ENCODE measurements at places on chromosomes 1 and 21.
A peak's percentile ranks its signal among the peaks of the same experiment; 100 is the strongest.

DNA sequence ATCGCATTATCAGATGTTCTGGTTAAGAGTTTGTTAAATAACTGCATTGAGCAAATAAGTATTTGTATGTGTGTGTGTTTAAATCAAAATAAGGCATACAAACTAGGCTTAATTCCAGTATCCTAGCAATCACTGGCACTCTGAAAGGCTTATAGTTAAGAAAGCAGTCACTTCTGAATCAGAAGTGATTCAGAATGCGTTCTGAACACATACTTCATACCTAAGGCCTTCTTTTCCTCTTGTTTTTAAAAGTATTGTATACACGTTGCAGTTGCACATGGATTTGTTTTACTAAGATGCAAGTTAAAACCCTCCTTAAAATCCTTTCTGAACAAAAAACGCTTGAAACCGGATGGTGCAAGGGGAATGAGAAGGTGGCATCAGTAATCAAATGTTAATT lies 238.4 kb upstream of the DMRTA2 start:
- DNase-seq: no peak

DNA sequence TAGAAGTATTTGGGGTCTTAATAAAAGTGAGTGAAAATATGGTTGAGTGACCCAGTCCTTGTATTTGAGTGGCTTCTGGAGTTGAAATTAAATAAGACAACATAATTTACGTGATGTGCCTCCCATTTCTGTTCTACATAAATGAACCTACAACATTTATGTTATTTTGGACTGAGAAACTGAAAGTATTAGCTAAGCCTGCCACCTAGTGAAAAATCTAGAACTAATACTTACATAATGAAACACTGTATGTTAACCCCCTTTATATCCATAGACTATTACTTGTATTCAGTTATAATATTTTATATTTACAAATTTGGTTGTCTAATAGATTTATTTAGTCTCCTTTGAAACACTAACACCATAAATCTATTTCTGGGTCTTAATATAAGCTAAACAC lies 298.9 kb downstream of the KCNT2 start:
- no peak for DNase-seq

DNA sequence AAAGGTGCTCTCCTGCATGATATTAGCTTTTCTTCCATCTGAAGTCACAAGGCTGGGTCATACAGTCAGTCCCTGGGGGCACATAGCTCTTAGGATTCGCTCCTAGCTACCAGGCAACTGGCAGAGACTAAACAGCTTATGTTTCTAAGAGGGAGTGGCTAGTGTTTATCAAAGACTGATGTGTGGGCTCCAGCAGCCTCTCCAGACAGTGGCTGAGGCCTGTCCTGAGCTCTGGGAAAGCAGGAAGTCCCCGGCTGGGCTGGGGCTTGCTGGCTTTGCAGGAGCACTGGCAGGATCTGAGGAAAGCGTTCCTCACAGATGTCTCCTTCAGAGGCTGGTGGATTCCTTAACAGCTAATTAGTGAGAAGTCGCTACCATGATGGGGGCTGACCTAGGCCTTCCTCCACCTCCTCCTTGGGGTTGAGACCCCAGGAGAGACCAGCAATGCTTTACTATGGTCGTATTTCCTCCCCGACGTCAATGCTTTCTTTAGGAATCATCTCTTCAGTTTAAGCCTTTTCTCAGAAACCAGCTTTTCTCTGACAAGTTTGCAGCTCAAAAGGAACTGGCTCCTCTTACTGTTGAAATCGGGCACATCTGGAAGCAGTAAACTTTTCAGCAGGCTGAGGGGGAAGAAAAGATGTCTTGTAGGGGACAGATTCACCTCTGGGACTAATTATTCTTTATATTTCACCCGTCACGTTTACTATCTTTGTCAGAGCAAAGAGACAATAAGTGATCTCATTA lies 33.5 kb upstream of the HHAT start:
- DNase-seq: peak; percentile 47

DNA sequence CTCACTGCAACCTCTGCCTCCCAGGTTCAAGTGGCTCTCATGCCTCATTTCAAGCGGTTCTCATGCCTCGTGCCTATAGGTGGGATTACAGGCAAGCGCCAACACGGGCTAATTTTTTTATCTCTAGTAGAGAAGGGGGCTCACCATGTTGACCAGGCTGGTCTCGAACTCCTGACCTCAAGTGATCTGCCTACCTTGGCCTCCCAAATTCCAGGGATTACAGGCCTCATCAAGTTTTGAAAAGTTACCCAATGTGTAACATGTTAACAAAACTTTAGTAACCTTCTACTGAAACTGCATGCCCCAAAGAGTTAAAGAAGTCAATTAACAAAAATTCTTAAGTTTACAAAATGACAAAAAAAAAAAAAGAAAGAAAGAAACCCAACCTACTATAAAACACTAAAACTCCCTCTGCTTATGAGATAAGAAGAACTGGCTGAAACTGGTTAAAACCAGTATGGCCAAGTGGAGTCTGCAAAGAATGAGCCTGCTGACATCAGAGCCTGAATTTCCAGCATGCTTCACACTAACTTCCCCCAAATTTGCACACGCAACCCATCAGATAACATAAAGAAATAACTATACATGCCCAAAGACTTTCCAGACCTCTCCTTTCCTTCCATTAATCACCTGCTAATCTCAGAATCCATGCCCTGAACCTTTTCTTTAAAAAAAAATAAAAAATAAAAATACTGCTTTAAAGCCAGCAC lies 25.5 kb upstream of the PSMG1 start:
- DNase-seq: no peak

GRCh38 chr1:110245876-110246620 lies 35.9 kb downstream of the KCNC4 start:
- no peak for DNase-seq

DNA sequence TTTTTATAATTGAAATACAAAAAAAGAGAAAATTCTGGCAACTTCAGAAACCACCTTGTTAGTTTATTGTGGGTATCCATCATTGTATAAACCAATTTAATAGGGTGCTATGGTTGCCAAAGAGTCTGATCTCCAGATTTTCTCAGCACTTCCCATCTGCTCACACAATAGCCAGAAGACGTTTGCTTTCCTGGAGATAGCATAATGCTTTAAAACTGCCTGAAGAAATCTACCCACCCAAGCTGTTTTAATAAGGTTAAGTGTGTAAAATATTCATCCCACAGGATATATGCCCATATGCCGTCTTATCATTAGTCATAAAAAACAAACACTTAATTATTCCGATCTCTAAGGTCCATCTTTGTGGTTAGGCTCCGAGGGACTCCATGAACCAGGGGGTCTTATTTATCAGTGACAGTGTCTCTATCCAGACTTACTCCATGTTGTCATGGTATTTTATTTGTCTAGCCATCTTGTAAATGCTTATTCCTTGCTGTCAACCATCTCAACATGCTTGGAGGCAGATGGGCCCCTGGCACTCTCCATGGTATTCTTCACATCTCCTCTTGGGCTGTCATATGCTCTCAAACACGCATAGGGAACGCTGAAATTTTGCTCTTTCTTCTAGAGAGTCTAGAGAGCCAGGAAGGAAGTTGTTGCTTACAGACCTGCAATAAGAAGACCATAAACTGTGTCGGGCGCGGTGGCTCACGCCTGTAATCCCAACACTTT lies 58.5 kb downstream of the MAP10 start:
- no peak for DNase-seq

DNA sequence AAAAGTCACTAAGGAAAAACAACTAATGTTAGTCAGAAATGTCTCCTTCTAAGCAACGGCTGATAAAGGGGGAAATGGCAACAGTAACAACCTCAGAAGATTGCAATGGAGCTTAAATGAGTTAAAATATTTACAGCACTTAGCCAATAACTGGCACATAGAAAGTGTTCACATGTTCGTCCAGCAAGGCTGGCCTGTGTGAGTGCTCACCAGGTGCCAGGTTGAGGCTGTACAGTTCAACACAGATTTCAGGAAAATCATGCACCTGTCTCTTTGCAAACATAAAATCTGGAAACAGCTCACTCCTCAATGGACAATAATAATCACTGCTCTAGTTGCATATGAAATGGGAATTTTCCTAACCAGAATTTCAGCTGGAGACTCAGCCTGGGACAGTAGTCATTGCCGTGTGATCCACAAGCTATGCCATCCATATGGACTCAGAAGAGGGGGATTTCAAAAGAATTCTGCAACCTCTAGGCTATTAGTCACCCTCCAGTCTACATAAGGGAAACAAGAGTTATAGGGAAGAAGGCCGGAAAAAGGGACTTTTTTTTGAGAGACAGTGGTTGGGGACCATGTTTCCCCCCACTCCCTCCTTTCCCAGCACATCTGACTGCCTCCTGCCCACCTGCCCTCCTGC lies 68.6 kb downstream of the SYDE2 start:
- no peak for DNase-seq

GRCh38 chr1:76191561-76191960 lies 117.0 kb downstream of the ST6GALNAC3 start:
- no peak for DNase-seq

GRCh38 chr1:204073837-204074273 lies 940 bp downstream of the SOX13 start:
- DNase-seq: no peak

DNA sequence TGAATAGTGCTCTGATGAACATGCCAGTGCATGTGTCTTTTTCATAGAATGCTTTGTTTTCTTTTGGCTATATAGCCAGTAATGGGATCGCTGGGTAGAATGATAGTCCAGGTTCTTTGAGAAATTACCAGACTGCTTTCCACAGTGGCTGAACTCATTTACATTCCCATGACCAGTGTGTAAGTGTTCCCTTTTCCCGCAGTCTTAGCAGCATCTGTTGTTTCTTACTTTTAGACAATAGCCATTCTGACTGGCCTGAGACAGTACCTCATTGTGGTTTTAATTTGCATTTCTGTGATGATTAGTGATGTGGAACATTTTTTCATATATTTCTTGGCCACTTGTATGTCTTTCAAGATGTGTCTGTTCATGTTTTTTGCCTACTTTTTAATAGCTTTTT lies 784.5 kb downstream of the USP25 start:
- DNase-seq: no peak

- DNase-seq: no peak
Observed at GRCh38 chr1:44380666-44381177, 24.3 kb upstream of the RNF220 start.

DNA sequence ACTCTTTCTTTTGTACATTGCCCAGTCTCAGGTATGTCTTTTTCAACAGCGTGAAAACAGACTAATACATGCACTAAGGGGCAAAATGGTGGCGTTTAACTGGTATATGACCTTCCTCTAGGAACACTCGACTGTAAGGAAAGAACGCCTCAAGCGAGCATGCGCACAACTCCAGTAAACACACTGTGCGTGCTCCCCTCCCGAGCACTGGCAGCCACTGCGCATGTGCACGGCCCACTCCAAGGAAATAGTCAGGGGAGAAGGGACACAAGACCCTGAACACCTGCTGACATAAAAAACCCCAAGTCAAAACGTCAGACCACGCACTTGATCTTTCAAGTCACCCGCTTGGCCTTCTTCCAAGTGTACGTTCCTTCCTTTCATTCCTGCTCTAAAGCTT lies 173.5 kb downstream of the NPHP4 start:
- DNase-seq: no peak

DNA sequence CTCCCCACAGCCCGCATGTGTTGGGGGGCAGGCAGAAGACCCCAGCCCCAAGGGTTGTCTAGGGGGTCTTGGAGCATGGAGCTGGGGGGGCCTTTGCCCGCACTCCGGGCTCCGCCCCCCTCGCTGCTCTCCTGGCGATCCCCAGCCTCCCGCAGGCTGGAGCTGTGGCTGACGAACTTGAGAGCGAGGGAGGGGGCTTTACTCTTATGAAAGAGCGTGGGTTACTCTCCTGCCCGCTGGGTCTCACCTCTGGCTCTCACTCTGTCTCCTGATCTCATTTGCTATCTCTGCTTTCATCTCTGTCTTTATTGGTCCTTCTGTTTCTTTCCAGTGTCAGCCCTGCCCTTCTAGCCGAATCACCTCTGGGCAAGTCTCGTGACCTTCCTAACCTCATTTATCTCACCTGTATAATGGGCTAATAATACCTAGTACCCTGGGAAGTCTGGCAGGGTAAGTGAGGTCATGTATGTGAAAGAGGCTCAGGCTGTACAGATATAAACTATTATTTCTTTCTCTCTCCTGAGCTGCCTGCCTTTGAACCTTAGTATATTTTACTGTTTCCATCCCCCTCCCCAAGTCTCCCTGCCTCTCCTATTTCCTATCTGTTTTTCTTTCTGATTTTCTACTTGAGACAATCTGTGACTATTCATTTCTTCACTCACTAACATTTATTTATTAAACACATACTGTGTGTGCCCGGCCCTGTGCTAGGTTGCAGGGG lies 731 bp downstream of the EFNA4 start:
- peak; percentile 61 for DNase-seq

DNA sequence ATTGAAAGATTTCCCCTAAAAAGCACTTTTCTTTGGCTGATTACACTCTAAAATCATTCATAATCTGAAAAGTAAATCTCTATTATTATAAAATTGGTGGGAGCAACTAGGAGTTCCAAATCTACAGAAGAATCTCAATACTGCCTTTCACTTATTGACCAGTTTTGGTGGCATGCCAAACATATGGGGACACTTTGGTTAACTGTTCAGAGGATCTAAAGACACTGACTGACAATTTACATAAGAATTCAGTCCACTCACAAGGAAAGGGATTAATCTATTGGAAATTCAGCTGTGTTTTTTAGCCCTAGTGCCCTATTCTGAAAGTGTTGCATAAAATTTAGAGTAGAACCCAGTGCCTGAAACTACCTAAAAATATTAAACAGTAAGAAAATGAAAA lies 113.6 kb downstream of the LRRC40 start:
- DNase-seq: no peak

DNA sequence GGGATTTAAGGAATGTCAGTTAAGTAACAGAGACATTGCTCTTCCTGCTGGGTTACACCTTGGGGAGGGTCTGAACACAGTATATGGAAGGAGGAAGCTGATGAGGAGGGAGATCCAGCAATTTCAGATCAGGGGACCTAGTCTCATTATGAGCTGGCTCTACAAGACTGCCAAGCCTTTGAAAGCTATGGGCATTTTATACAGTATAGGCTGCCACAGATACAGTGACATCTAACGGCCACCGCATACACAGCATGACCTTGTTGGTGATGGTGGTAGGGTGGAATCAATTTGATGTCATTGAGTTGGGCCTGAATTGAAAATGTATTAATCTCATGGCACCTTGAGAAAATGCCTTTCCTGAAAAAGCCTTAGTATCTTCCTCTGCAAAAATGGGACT lies 22.6 kb upstream of the ZP4 start:
- DNase-seq: no peak

DNA sequence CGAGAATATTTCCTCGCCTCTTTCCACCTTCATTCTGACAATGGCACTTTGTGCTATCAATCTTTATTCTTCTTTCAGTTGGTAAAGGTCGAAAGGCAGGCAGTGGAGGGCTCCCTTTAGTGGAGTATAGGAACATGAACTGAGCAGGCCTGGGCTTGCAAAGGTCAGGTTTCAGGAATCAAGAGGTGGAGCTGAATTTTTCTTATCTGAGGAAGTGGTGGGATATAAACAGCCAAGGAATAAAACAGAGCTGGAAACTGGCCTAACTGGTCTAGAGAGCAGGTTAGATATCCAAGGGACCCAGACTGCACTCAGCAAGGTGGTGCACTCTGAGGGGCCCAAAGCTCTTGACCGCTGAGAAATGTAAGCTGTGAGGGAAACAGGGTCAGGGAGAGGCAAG lies 99.1 kb downstream of the PLA2G4A start:
- DNase-seq: no peak

Data from endothelial cell (in vitro differentiated cells).